Breast epithelium (tissue), 4 donors: ENCODE measurements at places on chromosomes 2 and 18. TPM values are rescaled to one million over a fixed set of nuclear protein-coding genes. Genes with fewer than 3 reads are reported as not detected.

DNA sequence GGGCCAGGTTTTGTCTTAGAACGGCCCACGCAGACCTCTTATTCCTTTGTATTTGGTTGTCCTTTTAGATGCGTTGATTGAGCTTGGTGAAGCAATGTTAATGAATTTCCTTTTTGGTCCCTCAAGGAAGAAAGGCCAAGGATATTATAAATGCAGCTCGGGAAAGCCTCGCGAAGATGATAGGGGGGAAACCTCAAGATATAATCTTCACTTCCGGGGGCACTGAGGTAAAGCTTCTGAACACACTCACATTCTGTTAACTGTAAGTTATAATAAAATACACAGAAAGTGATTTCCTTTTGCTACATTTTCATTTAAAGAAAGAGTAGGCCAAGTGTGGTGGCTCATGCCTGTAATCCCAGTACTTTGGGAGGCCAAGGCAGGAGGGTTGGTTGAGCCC is 7.1 kb downstream of the SCLY start:
- DNase-seq: no peak
- no peak overlapping the region for H3K27ac ChIP-seq
- no peak overlapping the region for H3K4me3 ChIP-seq
- H3K36me3 ChIP-seq: no peaks in the 10 kb centered on the region
- no peaks in the 10 kb centered on the region for H3K4me1 ChIP-seq

The MITD1 gene
- total RNA-seq: 41.1 TPM

GRCh38 chr2:102773149-102773705 is 11.4 kb downstream of the TMEM182 start:
- no peak overlapping the region for H3K4me3 ChIP-seq
- no peak overlapping the region for H3K27ac ChIP-seq
- H3K36me3 ChIP-seq: no peaks in the 10 kb centered on the region

The SLC5A7 gene
- under 0.01 TPM for total RNA-seq

GRCh38 chr2:212732860-212733259 is 194.3 kb upstream of the ERBB4 start:
- no peak for DNase-seq
- no peaks in the 10 kb centered on the region for H3K27me3 ChIP-seq
- no peak overlapping the region for H3K4me3 ChIP-seq
- H3K36me3 ChIP-seq: no peaks in the 10 kb centered on the region
- no peaks in the 10 kb centered on the region for H3K4me1 ChIP-seq

The AGPS gene
- total RNA-seq: 28.2 TPM

The CASP10 gene
- 9.6 TPM for total RNA-seq

GRCh38 chr2:44938287-44939105 is 3.0 kb upstream of the SIX3 start:
- H3K27ac ChIP-seq: no peak overlapping the region
- peak overlapping the region; percentile 50 for H3K4me3 ChIP-seq
- peaks cover 98% of the 10 kb centered on the region for H3K27me3 ChIP-seq
- DNase-seq: peak; percentile 49

DNA sequence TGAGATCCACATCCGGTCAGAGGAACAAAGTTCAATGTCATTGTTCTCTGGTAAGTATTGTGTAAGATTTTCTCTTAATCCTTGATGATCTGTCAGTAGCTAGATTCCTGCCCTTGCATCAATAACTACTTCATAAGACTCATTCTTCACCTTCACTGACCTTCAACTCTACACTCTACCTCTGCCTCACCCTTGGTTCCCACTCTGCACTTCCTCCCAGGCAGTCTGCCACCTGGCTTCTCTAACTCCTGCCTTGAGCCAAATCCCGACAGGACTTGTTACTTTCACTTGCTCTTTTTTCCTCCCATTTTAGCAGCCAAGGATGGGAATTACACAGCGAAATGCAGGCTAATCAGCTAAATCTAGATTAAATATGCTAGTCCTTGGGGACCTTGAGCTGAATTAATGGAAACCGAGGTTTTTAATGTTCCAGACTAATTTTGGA is 190.7 kb downstream of the DLGAP1 start:
- H3K27ac ChIP-seq: peak overlapping the region; percentile 40
- H3K36me3 ChIP-seq: no peaks in the 10 kb centered on the region
- H3K4me1 ChIP-seq: no peaks in the 10 kb centered on the region
- peak; percentile 24 for DNase-seq
